ENCODE measurements at places on chromosomes 7 and 10. TPM values are rescaled to one million over a fixed set of nuclear protein-coding genes. Genes with fewer than 3 reads are reported as not detected.

DNA sequence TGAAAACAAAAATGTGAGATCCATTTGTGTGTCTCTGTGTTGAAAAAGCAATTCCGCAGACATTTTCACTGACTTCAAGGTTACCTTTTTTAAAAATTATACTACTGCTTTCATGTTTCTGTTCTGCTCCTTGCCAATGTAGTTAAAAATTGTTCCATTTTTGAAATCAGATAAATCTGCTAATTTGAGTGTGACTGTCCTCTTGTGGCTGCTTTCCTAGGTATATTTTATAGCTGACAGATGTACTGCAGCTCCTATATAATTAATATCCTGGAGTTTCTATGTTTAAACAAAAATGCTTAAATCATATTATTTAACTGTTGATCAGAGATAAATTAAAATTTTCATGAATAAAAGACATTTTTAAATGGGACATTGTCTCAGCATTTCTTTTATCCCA is 177.6 kb upstream of the LRRTM3 start:
- no peak for DNase-seq

- no peak for DNase-seq
Observed at GRCh38 chr7:140597428-140597949, 43.1 kb downstream of the DENND2A start.

The MACROH2A2 gene
- 10.4 TPM for total RNA-seq

The NEUROG3 gene
- not detected for total RNA-seq

The CLCN1 gene
- total RNA-seq = not detected

The SNX10 gene
- total RNA-seq = 4.5 TPM

The CRHR2 gene
- total RNA-seq = not detected
